ENCODE measurements at places on chromosomes 7 and 10. TPM values are rescaled to one million over a fixed set of nuclear protein-coding genes. Genes with fewer than 3 reads are reported as not detected.

DNA sequence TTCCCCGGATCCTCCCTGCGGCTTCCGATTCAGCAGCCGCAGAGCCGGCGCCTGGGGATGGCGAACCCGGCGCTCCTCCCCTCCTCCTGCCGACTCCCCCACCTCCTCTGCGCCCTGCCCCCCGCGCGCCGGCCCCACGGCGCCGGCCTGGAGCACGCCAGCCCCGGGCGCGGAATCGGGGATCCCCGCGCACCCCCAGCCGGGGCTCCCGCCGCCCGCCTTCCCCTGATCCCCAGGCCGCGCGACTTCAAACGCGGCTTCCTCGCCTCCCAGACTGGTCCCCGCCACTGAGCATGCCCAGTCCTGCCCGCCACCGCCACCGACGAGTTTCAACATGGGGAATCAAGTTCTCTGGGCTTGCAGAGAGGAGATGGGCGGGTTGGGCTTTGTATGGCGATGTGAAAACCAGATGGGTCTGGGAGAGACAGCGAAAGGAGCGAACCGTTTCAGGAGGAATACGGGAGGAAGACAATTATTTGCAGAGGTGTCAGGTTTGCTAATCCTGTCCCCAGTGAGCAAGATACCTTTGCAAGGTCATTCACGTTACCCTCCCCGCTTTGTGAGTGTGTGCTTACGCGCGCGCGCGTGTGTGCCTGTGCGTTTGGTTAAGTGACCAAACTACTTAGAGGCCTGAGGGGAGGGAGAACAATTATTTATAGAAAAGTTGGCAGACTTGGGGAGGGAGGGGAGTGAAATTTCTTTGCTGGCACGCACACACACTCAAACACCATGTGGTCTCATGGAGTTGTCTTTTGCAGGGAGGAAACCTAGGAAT is at the start of gene PANK1:
TSS of gene PANK1 (minus strand) at position 276 of the 775 bp plus-strand sequence. CDS start 351 bp downstream, outside the sequence.
- DNase-seq: peak; percentile 72

- DNase-seq: peak; percentile 74
These were observed 116.8 kb downstream of the MAD1L1 start for GRCh38 chr7:2115760-2116447.

DNA sequence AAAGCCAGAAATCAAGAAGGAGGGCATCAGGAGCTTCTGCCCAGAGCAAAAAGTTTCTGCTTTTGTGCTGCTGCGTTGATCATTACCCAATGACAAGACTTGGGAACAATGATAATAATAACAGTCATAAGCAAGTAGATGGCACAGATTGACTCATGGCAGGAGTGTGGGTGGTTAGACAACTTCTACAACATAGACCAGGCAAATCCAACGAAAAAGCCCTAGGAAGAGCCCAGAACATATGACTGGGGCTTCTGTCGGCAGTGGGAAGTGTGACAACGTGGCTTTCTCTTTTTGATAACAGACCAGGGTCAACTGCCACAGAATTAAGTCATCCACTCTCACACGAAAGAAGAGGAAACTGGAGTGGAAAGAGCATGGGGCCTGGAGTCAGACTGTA is 85.4 kb upstream of the TRIL start:
- DNase-seq: no peak

DNA sequence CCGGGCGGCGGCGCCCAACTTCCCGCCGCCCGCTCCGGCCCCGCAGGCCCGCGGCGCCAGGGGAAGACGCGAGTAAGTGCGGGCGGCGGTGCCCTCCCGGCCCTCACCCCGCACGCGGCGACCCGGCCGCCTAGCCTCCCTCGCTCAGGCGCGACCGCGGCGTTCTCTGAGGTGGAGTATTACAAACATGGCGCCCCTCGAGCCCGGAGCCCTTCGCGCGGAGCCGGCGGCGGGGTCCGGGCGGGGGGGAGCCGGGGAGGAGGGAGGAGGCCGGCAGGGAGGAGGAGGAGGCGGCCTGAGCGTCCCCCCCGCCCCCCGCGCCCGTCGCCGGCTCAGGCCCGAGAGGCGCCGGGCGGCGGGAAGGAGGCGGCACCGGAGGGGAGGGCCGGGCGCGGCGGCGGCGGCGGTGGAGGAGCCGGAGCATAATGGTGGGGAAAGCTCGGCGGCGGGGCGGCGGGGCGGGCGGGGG is at the start of gene ZMYND11:
TSS of gene ZMYND11 (plus strand) at position 324 of the 469 bp plus-strand sequence. CDS start 44,558 bp downstream, outside the sequence.
- peak; percentile 40 for DNase-seq

DNA sequence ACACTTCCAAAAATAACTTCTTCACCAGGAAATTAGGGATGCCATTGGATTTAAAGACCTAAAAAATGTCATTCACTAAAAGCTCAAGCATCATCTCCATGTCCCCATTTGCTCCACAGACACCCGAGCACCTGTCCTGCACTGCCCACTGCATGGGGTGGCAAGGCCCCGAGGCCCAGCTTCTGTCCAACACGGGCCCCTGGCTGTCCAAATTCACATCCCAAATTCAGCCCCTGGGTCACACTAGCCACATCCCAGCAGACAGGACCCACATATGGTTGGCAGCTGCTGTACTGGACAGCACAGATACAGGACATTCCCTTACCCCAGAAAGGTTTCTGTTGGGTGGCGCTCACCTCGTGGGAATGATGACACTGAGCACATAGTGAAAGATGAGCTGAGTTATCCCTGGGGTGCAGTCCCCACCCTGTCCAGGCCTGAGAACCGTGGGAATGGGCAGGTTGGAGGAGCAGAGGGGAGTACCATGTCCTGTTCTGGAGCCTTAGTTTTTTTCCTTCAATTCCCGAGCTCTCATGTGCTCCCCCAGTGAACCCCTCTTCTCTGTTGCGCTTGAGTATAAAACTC is 55.3 kb downstream of the CSGALNACT2 start:
- peak; percentile 22 for DNase-seq

- peak; percentile 85 for DNase-seq
These were observed 1.1 kb upstream of the GTF2I start for GRCh38 chr7:74656441-74656836.

- no peak for DNase-seq
These were observed 31.0 kb upstream of the PWWP2B start for GRCh38 chr10:132366006-132366405.

GRCh38 chr7:33952824-33953223 is 47.5 kb downstream of the BMPER start:
- no peak for DNase-seq

GRCh38 chr10:63553473-63553872 is 32.3 kb downstream of the REEP3 start:
- no peak for DNase-seq

DNA sequence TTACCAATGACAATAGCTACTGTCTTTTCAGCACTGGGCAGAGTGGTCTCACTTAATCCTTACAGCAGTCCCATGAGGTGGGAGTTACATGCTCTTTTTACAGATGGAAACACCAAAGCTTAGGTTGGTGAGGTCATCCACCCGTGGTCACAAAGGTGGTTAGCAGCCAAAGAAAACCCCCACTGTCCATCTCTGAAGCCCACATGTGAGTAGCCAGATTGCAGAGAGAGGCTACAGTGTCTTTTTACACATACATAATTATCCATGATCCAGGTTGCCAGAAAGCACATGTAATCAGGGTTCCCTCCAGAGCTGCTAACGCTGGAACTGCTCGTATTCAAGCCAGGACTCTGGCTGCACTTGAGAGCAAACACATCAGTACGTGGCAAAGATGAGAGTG is 24.6 kb upstream of the ANKRD2 start:
- DNase-seq: no peak

DNA sequence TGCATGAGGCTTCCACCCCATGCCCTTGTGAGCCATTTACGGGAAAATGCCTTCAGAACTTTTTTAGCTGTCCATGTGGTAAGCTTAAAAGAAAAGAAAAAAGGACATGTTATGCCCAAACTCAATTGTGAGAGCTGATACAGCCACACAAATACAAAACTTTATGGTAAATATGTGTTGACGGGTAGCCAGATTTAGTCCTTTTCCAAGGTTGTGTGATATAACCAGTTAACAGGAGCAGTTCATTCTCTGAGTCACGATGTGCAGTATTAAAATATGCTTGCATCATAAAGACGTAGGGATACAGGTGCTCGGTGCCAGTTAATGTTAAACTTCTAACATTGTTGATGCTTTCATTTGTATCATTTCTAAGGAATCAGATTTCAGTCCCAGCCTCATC is 350.4 kb downstream of the DNAJB6 start:
- no peak for DNase-seq

DNA sequence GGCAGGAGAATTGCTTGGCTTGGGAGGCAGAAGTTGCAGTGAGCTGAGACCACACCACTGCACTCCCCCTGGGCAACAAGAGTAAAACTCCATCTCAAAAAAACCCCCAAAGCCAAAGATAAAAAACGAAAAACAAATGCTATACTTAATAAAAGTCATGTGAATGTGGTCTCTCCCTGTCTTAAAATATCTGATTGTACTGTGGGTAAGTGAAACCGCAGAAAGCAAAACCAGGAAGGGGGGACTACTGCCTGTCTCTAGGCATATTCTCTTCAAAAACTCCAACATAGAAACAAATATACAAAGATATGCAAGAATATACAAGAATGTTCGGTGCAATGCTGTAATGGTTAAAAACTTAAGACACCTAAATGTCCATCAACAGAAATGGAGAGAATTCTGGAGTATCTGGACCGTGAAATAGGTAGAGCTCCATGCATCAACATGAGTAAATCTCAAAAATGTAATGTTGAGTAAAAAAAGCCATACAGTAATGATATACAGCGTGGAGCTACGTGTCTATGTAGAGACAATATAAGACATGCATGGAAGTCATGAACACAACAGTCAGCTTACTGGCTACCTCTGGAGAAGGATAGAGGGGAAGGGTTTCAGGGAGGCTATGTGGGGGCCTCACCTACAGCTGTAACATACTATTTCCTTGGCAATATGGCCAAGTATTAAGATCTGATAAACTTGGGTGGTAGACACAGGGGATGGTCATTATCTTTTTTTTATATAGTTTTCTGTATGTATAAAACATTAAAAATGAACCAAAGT is 2.1 kb downstream of the ZNF394 start:
- DNase-seq: no peak

DNA sequence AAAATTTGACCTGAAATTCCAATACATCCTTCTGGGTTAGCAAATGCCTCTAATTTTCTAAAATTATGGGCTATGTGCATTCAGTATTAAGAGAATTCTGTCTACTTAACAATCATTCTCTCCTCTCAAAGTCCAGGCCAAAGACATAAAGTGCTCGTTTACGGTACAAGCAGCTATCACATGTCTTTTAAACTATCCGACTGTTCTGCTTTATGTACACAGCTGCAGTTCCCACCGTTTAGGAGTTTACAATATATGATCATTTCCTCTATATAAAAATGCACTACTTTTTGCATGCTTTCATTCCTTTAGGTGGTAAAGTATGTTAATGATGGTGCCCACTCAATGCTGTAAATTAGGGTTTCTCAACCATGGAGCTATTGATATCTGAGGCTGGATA is 34.0 kb downstream of the CDK6 start:
- no peak for DNase-seq

DNA sequence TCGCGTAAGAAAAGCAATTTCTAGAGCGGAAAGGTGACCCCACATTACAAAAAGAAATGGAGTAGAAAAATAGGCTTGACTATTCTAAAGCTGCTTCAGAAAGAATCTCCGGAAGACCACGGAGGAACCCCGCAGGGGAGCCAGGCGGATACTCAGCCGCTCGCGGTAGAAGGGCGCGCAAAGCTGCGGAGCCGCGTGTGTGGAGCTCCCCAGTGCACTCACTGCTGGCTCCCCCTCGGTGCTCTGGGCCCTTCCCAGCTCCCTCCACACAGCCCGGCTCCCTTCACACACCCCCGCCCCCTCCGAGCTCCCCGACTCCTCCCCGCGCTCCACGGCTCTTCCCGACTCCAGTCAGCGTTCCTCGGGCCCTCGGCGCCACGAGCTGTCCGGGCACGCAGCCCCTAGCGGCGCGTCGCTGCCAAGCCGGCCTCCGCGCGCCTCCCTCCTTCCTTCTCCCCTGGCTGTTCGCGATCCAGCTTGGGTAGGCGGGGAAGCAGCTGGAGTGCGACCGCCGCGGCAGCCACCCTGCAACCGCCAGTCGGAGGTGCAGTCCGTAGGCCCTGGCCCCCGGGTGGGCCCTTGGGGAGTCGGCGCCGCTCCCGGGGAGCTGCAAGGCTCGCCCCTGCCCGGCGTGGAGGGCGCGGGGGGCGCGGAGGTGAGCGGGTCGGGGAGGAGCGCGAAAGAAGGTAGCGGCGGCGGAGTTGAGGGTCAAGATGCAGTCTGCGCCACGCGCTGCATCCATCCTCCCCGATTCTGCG is at the start of gene STEAP2:
TSS of gene STEAP2 (plus strand) at position 350 of the 758 bp plus-strand sequence. CDS start 13,343 bp downstream, outside the sequence.
- DNase-seq: peak; percentile 82

GRCh38 chr7:38105874-38106483 is 72.1 kb upstream of the STARD3NL start:
- no peak for DNase-seq

- no peak for DNase-seq
These were observed 9.5 kb downstream of the ZFAND2A start for GRCh38 chr7:1150400-1151002.

DNA sequence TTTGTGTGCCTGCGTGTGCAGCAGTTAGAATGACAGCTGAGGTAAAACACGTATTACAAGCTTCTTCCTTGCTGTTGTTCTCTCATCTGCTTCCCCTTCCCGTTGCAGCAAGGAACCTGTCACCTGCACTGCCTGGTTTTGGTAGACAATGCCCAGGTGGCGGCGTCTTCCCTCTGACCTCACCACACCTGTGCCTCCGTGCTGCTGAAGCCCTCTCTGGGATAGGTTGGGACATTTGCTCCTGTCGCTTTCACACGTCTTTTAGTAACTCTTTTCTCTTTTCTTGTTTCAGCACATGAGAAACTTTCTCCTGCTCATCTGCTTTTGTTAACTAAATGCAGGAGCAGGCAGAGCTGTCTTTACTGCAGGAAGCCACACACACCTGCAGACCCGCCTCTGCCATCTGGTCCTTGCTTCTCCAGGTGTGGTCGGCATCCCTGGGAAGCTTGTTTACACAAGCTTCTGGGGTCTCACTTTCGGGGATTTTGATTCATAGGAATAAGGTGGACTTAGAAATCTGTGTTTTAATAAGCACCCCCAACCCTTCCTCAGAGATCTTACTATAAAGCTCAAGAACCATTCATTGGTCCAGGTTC is 60.7 kb upstream of the EXOC6 start:
- no peak for DNase-seq

DNA sequence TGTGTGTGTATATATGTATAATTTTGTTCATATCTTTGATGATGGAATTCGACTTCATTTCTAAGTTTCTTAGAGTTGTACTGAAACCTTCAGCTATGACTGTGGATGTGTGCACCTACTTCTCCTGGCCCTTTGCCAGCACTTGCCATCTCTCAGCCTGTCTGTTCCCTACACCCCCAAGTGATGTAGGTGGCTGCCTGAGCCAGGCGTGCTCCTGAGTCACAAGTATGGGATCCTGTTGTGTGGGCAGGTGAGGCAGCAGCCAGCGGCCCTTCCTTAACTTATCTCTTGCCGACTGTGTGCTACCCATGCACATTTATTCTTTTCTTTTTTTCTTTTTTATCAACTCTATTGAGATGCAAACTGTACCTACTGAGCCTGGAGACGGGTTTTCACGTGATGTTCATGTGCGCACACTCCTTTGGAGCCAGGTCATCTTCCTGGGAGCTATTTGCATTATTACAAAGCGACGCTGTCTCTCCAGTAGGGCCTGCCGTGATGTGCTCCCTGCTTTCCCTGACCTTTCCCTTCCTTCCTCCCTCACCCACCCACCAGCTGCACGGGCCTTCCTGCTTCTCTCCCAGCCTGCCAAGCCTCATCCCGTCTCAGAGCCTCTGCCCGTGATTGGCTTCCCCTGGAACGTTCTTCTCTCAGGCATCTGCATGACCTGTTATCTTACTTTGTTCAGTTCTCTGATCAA is 31.3 kb upstream of the GALNT11 start:
- DNase-seq: peak; percentile 73

- peak; percentile 67 for DNase-seq
These were observed 86.9 kb downstream of the JAZF1 start for GRCh38 chr7:28093623-28094232.

Gene SEMA4G
- 13.1 TPM for total RNA-seq

Gene RRP12
- total RNA-seq: 36.2 TPM

Gene CYP3A7
- total RNA-seq: not detected

Gene TUBB8
- not detected for total RNA-seq

Data from dorsolateral prefrontal cortex (tissue), 122 donors.